ENCODE measurements at places on chromosomes 2 and 18.

GRCh38 chr2:167756446-167756845 lies 490.9 kb downstream of the STK39 start:
- DNase-seq: no peak

DNA sequence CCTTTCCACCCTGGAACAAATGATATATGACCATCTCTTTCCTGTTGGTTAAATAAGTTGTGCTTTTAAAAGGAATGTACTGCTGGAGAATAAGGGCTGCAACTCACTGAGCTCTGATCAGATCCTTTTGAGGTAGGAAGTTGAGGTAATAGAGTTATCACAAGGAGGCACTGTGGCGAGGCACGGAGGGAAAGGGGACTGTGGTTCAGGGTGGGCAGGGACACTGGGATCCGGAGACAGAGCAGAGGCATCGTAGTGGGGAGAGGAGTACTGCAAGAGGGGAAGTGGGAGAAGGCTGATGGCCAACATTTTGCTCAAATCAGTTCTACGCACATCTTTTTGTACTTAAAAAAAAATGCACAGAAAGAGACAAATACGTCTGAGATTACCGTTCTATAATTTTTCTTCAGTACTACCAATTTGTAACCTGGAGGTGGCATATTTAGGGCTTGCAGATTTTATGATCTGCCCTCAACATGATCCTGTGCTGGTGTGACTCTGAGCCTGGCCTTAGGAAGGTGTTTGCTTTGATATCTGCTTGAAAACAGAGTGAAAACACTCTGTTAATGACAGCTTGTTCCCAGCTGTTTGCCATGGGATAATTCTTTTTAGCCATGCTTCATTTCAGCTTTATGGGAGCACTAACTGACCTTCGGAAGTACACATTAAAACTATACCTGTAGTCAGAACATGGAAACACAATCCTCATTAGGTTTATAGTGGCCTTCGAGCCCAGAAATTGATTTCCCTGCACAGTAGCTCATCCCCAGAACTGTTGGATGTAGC lies 168.1 kb downstream of the KCNE4 start:
- DNase-seq: no peak

GRCh38 chr2:227450311-227450841 lies 21.6 kb upstream of the AGFG1 start:
- DNase-seq: no peak

- DNase-seq: no peak
These were observed 8.8 kb downstream of the MAP4K4 start for GRCh38 chr2:101706121-101706818.

- DNase-seq: no peak
These were observed 283.5 kb upstream of the TANK start for GRCh38 chr2:160876765-160877164.

GRCh38 chr2:234768608-234769196 lies 183.1 kb upstream of the SH3BP4 start:
- DNase-seq: no peak

DNA sequence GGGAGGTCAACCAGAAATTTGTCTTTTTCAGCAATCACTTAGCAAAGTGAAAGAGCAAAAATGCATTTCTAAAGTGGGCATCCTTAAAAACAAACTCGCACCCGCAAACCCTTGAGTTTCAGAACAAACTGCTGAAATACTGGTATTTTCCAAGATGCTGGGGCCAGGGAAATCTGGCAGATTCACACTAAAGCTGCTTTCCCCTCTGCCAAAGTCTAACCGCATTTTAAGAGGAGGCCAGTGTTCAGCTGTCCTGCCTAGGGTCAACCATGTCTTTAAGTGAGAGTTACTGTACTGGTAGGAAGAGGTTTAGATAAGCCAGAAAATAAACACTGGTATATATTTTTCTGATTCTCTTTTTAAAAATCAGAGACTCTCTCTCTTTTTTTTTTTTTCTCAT lies 55.9 kb downstream of the ACVR1 start:
- DNase-seq: no peak

- DNase-seq: no peak
These were observed 345.1 kb downstream of the DYSF start for GRCh38 chr2:71798266-71799012.

DNA sequence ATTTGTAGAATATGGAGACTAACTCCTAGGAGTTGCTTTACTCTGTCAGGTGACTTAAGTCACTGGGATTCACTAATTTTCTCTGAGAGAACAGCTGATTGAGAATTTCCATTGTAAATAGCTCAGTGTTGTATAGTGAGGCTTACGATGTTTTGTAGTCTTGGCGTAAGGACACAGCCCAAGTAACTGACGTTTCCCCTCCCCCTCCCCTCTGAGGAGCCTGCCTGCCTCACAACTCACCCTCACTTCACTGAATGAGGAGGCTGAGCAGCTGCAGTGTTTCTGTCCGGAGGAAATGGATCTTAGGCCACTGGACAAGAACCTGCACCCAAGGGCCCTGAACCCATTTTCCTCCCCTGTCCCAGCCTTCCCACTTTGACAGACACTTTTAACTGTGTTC lies 264.6 kb downstream of the PHLPP1 start:
- no peak for DNase-seq

- no peak for DNase-seq
These were observed 19.7 kb downstream of the SAP130 start for GRCh38 chr2:128008074-128008672.

DNA sequence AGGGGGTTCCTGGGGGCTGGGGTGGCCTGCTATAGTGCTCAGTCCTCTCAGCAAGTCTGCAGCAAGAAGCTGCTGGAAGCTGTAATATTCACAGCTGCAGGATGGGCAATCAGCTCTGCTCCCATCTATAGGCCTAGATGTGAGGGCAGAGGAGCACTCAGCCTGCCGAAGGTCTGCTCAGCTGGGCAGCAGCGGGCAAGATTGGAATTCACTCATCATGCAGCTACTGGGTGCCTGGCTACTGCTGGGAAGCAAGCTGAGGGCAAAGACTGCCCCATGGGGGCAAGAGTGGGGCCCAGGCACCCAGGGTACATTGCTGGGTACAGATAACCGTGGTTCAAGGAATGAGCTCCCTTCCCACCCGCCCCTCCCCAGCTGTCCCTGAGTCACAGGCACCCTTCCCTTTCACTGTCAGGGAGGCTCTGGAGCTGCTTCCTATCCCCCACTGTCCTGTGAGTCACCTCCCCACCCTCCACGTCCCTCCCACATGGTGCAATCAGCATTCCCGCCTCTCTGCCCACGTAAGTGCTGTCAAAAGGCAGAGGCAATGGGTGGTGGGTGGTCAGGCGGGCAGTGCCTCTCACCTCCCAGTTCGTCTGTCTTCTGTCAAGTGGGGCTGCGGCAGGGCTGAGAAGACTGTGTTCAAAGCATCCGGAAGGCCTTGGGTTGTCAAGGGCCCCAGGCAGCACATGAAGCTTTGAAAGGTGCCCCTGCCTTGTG lies 169.2 kb downstream of the TRIM43 start:
- no peak for DNase-seq

GRCh38 chr2:149020432-149020851 lies 18.1 kb upstream of the LYPD6B start:
- DNase-seq: no peak

DNA sequence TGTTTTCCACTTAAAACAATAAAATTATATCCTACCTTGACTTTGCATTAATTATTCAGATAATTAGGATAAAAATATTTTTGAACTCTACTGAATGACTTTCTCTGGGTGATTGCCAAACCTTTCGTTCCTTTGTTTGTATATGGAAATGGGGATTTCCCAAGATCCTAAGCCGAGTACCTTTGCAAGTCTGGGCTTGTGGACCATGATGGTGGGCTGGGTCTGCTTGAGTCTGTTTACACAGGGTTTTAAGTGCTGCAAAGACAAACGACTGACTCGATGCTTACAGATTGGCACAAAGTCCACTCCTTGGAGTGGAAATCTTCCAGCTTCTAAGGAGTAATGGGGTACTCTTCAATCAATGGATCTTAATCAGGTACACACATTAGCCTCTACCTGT lies 659.5 kb downstream of the TSN start:
- no peak for DNase-seq

DNA sequence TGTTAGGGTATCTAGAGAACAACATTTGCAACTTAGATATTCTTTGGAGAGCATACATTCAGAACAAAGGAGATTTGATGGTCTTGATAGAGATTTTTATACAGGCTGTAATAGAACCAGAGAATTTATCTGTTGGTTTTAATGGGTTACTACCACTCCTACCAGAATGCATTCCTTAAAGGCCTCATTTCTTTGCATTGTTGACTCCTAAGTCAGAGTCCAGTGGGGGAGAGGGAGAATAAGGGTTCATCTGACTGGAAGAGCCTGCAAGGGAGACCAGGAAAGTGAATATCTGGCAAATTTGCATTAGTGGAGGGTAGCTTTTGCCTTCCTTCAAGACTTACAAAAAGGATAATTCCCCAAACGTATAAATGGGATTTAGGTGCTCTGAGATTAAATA lies 29.7 kb downstream of the AGPS start:
- no peak for DNase-seq

DNA sequence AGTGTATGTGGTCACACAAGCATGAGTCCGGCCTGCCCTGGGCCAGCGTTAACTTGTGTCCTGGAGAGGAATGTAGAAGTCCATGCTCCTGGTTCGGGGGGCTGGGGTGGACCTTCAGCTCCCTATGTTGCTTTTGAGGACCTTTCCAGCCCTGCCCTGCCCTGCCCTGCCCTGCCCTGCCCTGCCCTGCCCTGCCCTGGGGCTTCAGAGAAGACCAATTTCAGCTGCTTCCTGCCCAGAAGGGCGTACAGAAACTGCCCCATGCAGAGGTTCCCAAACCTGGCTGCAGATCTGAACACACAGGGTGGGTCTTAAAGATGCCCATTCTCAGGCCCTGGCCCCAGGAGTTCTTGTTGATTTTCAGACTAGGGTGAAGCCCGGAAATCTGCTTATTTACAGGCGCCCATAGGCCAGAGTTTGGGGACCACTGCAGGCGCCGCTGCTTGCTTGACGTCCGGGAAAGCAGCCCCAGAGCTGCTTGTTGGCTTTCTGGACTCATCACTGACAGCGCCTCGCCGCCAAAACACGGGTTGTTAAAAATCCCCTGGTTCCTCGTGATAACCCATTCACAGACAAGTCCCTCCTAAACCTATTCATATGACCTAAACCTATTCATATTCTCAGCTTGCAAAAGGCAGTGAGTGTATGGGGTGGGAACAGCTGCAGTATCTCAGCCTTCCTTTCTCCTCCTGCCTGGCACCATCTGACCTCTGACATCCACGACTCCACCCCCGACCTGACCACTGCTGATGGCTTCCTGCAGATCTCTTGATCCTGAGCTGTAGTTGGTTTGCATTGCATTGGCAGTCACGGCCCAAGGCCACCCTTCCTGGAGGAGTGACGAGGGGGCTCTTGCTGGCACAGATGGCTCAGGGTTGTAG lies 198.3 kb downstream of the GLI2 start:
- no peak for DNase-seq

- no peak for DNase-seq
These were observed 98.3 kb downstream of the GRB14 start for GRCh38 chr2:164523009-164523408.

- no peak for DNase-seq
These were observed 71.8 kb downstream of the ASAP2 start for GRCh38 chr2:9278439-9278838.

GRCh38 chr2:172213116-172213860 lies 110.6 kb upstream of the DLX2 start:
- no peak for DNase-seq

GRCh38 chr2:233000886-233001750 lies 11.9 kb downstream of the NGEF start:
- no peak for DNase-seq

- DNase-seq: no peak
These were observed 292.3 kb upstream of the CHAC2 start for GRCh38 chr2:53475321-53475720.

GRCh38 chr2:1891971-1892486 lies 147.7 kb upstream of the PXDN start:
- no peak for DNase-seq

- DNase-seq: no peak
These were observed 397.8 kb downstream of the NBAS start for GRCh38 chr2:15163326-15163725.

GRCh38 chr2:24220554-24221291 lies 45.9 kb downstream of the FAM228A start:
- no peak for DNase-seq

DNA sequence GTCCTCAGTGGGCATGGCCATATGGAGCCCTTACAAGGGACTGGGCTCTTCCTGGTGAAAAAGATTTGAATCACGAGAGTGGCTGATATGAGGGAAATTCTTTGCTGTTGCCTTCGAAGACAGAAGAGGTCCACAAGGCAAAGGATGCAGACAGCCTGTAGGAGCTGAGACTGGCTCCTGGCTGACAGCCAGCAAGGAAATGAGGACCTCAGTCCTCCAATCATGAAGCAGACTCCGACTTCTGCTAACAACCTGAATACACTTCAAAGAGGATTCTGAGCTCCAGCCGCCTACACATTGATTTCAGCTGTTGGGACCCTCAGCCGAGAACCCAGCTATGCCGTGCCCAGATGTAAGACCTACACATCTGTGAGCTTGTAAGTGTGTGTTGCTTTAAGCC lies 3.0 kb upstream of the ST8SIA5 start:
- DNase-seq: no peak

DNA sequence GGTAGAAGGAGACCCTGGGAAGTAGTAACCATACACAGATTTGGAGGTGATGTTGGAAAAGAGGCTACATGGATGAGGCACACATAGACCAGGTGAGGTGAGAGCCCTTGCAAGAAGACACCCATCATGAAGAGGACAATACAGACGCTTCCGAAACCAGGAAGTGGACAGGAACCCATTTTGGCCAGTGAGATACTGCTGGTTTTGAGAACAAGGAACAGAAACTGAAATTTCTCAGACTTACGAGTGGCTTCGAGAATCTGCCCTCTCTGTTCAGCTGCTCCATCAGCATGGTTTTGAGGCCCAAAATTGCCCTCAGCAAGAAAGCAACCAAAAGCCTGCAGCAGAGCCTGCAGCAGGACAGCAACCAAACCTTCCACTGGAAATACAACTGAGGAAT lies 479.1 kb upstream of the NRXN1 start:
- DNase-seq: no peak

DNA sequence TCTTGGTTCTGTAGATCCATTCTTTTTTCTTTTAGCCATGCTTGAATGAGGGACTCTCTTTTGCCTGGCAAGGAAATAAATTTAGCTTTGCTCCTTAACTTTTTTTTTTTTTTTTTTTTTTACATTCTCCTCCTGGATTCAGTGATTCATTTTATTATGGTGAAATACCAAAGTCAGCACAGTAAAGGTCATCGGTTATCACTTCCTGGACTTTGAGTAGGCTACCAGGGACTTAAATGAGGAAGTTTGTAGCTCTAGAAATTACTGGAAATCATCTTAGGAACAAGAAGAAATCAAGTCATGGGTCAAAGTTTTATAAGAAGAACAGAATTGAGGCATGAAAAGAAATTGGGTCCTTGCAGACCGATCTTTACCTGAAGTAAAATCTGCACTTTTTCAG lies 75.0 kb downstream of the SOCS6 start:
- DNase-seq: no peak

DNA sequence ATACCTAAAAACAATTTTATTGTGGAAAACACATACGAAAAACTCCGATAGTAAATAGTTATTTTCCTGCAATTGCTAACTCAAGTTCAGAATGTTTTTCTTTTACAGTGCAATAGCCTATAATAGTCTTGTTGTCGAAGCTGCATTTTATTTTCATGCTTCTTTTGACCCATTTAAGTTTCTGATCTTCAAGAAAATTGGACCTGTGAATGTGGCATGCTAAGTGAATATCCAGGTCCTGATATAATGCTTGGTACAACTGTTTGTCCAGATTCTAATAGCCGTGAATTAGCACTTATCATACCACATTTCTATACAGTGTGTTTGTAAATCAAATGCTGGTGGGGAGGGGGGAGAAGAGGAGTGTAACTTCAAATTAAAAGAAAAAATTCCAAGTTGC lies 3.0 kb upstream of the ONECUT2 start:
- no peak for DNase-seq

Measured in stimulated activated CD4-positive, alpha-beta T cell treated with anti-CD3 and anti-CD28 coated beads, Interleukin-1b, Interleukin-23, amount 100 ng/mL, for 24 hours (primary cell).